Activated B cell treated with CpG ODN at 0.5 μM for 24 hours (primary cell): ENCODE measurements at places on chromosomes 3 and 15.

GRCh38 chr3:9669720-9670432 is 20.6 kb downstream of the MTMR14 start:
- H3K27me3 ChIP-seq, result no peaks in the 10 kb centered on the region
- peaks cover 96% of the 10 kb centered on the region for H3K36me3 ChIP-seq
- DNase-seq, result no peak
- no peaks in the 10 kb centered on the region for H3K4me1 ChIP-seq
- H3K4me3 ChIP-seq, result no peak overlapping the region

GRCh38 chr15:78212008-78212407 is 22.4 kb downstream of the ACSBG1 start:
- no peak overlapping the region for H3K4me3 ChIP-seq
- H3K27me3 ChIP-seq, result peaks cover 8% of the 10 kb centered on the region
- no peak for DNase-seq
- no peak overlapping the region for H3K27ac ChIP-seq

- no peak overlapping the region for H3K4me3 ChIP-seq
- H3K27me3 ChIP-seq, result no peaks in the 10 kb centered on the region
- no peaks in the 10 kb centered on the region for H3K4me1 ChIP-seq
- no peak for DNase-seq
- H3K36me3 ChIP-seq, result no peaks in the 10 kb centered on the region
- no peak overlapping the region for H3K27ac ChIP-seq
Observed at GRCh38 chr15:93707751-93708150, 523.6 kb upstream of the MCTP2 start.

DNA sequence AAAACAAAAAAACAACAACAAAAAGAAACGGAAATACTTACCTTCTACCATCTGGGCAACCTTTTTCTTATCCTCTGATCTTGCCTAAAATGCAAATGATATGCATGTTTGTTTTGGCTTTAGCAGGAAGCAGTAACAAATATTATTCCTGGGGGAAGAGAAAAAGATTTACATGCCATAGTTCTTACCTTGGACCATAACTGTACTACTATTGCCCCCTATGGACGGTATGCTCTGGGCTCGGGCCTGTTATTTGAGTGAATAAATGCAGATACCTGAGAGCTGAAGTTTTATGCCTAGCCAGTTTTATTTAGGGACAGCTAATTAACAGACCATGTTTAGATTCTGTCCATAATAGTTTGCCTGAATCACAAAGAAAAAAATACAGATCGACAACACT is 12.6 kb upstream of the STARD5 start:
- H3K4me3 ChIP-seq, result no peak overlapping the region
- peaks cover 12% of the 10 kb centered on the region for H3K4me1 ChIP-seq
- H3K36me3 ChIP-seq, result no peaks in the 10 kb centered on the region
- no peak overlapping the region for H3K27ac ChIP-seq

- DNase-seq, result no peak
- H3K4me1 ChIP-seq, result no peaks in the 10 kb centered on the region
- no peak overlapping the region for H3K4me3 ChIP-seq
- H3K27ac ChIP-seq, result no peak overlapping the region
Observed at GRCh38 chr3:183922421-183922820, 37.7 kb upstream of the PARL start.
